ENCODE measurements at places on chromosomes 11 and 22.
A peak's percentile ranks its signal among the peaks of the same experiment; 100 is the strongest.

DNA sequence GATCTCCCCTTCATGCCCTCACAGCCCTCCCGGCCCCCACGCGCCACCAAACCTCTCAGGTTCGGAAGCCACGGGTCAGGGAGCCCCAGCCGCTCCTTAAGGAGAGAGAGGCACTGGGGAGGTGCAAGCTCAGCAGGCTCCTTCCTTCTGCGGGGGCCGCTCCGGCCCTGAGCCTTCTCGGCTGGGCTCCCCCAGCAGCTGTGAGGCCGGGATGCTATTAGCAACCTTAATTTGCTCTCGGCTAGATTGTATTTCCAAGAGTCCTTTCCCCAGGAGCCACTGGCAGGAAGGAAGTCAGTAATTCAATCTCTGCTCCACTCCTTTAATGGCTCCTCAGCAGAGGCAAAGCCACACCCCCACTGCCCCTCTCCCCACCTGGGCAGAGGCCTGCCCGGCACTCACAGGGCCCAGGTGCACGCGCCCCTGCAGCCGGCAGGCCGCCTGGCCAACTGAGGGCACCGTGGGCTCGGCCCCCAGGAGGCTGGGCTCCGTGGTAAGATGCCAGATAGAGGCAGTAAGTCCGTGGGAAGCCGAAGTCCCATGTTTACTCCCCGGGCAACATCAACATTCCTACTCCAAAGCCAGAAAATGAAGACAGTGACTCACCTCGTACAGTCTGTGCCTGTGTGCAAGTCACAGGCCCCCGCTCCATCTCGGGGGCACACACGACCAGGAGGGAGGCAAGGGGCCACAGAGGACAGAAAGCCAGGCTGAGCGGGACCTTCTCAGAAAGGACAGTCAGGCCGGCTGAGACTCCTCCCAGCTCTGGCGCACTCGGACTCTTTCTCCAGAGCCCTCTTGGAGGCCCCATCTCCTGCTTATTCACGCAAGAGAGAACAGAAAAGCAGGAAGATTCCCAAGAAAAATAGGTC, 5.2 kb downstream of the IGSF9B start:
- no peak for DNase-seq

DNA sequence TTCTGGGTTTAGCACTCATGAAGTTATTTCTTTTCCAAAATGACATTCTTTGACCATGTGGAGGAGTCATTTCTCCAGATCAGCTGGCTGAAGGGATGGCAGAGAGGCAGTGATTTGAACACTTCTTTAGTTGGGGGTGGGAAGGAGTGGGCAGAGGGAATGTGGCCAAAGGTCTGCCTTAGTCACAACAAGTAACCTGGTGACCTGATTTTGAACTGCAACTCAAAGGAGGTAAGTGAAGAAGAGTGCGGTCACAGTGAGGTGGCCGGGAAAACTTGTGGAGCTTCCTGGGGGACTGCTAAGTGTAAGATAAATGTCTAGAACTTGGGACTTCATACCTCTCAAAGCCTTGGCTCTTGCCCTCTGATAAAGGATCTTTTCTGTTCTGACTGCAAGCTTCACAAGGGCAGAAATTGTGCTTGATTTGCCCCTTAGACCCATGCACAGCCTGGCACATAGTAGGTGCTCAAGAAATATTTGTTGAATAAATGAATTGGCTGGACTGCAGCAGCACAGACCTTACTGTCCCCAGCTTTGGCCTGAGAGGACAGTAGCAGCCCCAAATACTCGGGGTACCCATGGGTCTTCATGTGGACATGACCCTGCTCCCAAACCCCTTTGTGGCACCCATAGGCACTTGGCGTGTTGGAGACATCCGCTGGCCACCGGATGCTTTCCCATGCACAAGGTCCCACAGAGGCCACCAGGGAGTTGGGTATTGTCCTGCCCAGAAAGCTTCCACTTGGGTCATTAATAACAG, 99.0 kb upstream of the ALX4 start:
- no peak for DNase-seq

- DNase-seq, result peak; percentile 70
Measured at GRCh38 chr11:116513894-116514293, 258.9 kb downstream of the BUD13 start.

DNA sequence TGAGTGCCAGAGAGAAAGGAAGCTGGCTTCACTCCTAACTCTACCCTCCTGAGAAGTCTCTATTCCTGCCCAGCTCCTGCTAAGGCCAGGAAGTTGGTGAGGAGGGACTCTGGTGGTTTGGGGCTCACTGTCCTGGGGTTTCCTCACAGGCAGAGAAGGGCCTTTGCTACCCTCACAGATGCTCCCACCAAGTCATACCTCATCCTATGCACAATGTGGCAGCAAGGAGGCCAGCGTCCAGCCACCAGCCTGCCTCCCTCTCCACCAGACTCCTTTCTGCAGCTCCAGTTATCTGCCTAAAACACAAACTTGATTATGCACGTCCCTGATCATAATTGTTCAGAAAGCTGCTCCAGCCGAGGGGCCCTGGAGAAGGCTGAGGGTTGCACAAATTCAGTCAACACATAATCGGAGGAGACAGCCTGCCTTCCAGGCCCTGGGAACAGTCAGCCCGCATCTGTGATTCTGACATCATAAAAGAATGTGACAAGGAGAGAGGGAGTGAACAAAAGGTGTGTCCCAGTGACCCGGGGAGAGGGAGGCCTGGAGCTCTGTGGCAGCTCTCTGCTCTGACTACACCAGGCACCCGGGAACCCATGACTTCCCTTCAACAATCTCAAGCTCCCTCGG, 28.8 kb downstream of the DKK3 start:
- peak; percentile 33 for DNase-seq

GRCh38 chr11:62105667-62106191, 18.1 kb upstream of the INCENP start:
- DNase-seq, result no peak

DNA sequence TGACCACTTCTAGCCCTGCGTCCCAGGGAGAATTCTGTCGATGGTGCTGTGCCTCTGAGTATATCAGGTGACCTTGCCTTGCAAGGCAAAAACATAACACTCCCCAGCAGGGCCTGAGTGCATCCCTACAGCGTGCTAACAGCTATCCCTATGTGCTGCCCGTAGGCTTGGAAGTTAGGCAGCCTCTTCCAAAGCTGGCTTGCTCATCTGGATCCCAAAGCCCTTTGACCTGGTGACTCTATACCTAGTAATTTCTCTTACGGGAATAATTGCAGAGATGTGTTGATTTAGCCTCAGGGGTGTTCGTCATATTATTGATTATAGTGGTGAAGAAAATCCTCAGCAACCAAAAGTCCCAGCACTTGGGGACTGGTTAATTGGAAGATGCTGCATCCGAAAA, 32.6 kb upstream of the CRYBB3 start:
- peak; percentile 50 for DNase-seq

DNA sequence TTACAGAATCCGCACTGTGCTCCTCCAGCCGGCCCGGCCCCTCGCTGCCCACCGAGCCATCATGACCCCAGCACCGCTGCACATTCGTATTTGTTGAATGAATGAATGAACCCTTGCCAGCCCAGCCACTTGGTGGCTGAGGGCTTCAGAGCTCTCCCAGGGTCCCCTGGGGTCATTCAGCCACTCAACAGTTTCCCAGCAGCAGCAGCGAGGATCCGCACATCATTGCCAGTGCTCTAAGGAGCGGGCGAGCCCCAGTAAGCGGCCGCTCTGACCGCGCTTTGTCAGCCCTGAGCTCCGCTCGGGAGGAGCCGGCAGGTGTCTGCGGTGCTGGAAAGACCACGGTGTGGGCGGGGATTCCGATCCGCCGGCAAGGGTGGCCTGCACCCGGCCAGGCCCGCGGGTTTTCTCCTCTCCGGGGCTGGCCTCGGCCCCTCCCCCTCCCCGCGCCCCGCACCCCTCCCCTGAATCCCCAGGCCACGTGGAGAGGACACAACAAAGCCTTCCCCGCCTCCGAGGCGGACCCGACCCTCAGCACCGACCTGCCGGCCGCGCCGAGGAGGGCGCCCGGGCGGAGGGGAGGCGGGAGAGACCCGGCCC, 563 bp downstream of the BID start:
- DNase-seq, result peak; percentile 47

DNA sequence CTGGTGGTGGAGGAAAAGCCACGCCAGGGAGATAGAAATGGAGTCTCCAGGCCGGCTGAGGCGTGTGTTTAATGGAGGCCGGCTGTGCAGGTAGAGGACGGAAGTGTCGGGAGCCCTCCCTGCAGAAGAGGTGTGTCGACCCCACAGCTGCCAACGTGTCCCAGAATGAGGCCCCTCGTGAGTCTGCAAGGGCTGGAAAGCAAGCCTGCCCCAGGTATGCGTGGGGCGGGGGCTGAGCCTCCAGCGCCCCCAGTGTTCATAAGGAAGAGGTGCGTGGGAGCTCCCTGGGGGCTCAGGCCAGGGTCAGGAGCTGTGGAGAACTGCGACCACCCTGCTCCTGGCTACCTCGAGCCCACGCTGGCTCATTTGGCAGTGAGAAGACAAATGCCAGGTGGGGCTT, 38.0 kb upstream of the JAM3 start:
- DNase-seq, result no peak

- no peak for DNase-seq
Measured at GRCh38 chr11:27721264-27722116, 21.2 kb upstream of the BDNF start.

- no peak for DNase-seq
Measured at GRCh38 chr11:72781313-72782080, 12.3 kb downstream of the STARD10 start.

- DNase-seq, result no peak
Measured at GRCh38 chr22:29691636-29692326, 28.0 kb upstream of the CABP7 start.

- DNase-seq, result no peak
Measured at GRCh38 chr11:47955061-47955755, 25.2 kb upstream of the PTPRJ start.

Data from MCF 10A (cell line).